ENCODE measurements at places on chromosomes 3 and 15.

GRCh38 chr3:195150181-195151118 is 120.5 kb downstream of the XXYLT1 start:
- peak; percentile 97 for DNase-seq

DNA sequence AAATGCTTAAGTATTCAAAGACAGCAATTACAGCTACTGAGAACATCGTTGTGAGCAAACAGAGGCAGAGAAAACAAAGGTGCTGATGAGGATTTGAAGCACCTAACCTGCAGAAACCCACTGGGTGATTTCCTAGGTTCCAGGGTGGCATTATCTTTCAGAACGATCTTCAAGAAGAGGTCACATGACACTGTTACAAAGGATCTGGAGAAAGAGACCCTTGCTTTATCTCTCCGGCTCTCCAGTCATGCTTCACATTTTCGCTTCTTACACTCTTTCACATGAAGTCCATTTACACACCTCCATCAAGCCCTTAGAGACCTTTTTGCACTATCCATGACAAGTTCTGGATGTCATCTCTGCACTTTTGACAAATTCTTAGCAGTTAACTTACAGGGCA is 70.8 kb downstream of the GOLGA8B start:
- DNase-seq = no peak

DNA sequence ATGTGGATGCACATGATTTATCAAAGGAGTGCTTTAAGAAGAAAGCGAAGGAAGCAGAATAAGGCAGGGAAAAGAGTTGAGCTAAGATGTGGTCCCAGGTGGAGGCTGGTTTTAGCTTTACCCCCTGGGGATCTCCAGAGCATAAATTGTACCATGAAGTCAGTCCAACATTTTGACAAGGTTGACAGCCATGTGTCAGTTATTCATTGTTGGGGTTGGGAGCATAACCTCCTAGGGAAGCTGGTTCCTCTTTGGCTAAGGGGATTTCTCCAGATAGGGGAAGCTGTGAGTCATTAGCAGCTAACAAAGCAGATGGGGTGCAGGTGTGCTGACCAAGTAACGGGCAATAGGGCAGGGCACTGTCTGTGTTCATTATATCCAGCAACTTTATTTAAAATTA is 123.7 kb upstream of the IGSF10 start:
- DNase-seq = no peak

DNA sequence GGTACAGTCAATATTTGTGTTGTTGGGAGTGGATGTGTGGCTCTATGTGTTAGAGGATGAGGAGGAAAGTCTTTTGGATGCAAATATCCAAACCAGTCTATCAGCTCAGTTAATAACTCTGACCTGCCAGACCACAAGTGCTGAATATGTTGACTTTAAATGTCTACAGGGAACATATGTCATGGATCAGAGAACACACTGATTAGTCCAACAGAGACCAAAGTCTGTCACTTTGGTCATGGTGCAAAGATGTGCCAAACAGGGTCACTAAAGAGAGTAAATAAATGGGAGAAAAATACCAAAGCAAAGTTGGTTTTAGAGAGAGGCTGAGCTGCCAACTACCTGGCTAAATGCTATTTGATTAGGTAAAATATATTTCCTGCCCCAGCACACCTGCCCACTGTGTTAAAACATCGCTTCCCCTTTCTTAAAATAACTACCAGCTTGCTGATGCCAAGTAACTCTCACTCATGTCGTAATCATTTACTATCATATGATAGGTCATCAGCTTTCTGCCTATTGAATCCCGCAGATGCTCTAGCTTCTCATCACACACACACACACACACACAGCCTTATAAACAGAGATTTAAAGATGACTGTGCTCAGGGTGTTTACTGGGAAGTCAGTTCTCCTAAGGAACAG is 173.3 kb downstream of the PDZRN3 start:
- DNase-seq = no peak

GRCh38 chr3:47577583-47578118 is 1.0 kb downstream of the CSPG5 start:
- DNase-seq = no peak

DNA sequence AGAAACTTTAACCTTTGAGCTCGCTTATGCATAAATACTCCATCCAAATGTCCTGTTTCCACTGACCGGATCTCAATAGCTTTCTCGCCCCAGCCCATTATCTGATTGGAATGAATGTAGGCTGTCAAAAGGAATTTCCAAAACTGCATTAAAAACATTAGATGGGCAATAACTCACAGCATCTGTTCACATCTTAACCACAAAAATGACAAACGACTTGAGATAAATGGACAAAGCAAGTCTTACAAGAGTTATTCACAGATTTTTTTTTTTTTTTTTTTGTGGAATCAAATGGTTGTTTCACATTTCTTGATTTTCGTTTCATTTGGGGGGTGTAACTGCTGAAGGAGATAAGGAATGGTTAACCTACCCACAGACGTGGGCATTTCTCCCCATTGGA is 39.7 kb upstream of the SLC2A2 start:
- no peak for DNase-seq

Data from kidney capillary endothelial cell (primary cell).